ENCODE measurements at places on chromosomes 7 and 10.

DNA sequence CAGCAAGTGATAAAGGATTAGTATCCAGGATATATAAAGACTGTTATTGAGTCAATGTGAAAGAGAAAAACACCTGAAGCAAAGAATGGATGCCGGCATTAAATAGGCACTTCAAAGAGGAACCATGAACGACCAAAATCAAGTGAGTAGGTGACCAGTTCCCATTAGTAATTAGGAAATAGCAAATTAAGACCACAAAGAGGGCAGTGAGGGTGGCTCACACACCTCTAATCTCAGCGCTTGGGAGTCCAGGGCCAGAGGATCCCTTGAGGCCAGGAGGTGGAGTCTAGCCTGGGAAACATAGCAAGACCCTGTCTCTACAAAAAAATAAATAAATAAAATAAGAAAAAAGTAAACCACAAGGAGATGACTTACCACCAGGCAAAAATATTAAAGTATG, 1.5 kb upstream of the ANTXRL start:
- no peak for DNase-seq

DNA sequence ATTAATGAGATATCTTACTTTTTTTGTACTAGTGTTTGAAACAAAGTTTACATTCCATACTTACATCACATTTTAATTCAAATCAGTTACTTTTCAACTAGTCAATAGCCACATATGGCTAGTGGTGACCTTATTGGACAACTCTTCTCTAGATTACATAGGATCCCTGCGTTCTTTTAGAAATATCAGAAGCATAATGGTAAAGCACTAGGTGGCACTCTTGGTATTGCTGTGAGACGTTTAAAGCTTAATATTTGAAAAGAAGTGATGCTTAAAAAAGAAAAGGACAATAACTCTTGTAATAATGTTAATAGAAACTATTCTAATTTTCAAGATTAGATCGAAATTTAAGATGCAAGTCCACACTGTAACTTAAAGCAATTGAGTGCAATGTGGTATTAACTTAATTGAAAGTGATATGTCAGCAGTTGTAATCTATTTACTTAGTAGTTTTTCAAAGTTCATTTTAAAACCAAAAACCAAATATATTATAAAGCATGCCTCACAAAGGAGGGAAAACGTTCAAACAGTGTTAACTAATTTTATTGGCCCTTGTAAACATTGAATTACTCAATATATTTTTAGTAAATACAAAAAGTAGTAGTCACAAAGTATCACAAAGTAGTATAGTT, 339.1 kb downstream of the ATRNL1 start:
- DNase-seq: peak; percentile 5

DNA sequence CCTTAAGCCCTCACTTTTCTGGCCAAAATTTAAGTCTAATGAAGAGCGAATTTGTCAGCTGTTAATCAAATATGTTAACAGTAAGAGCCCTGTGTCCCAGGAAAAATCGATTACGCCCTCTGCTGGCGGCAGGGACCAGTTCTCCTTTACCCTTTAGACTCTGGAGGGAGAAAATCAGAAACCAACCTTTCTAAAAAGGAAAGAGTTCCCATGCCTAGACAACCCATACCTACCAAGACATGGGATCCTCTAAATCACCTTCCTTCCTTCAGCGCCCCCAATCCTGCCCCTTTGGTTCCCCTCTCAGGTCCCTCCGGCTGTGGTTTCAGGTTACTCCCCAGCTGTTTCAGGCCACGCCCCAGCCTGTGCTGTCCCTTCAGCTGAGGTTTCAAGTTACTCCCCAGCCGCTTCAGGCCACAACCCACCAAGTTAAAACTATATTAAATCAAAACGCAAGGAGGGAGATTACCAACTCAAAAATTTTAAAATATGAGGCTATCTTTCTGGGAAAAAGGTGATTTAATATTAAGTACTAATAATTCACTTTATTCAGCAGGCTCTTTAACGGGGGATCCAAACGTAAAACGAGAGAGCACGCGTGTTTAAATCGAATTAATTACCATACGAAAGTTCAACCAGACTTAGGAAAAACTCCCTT, 1.4 kb upstream of the AKR1B15 start:
- DNase-seq: peak; percentile 63

GRCh38 chr10:103643381-103643780, 149.9 kb downstream of the NEURL1 start:
- DNase-seq: no peak

GRCh38 chr7:904847-905246, 28.5 kb downstream of the GET4 start:
- no peak for DNase-seq

- DNase-seq: no peak
These were observed 13.4 kb downstream of the WDFY4 start for GRCh38 chr10:48697821-48698764.

DNA sequence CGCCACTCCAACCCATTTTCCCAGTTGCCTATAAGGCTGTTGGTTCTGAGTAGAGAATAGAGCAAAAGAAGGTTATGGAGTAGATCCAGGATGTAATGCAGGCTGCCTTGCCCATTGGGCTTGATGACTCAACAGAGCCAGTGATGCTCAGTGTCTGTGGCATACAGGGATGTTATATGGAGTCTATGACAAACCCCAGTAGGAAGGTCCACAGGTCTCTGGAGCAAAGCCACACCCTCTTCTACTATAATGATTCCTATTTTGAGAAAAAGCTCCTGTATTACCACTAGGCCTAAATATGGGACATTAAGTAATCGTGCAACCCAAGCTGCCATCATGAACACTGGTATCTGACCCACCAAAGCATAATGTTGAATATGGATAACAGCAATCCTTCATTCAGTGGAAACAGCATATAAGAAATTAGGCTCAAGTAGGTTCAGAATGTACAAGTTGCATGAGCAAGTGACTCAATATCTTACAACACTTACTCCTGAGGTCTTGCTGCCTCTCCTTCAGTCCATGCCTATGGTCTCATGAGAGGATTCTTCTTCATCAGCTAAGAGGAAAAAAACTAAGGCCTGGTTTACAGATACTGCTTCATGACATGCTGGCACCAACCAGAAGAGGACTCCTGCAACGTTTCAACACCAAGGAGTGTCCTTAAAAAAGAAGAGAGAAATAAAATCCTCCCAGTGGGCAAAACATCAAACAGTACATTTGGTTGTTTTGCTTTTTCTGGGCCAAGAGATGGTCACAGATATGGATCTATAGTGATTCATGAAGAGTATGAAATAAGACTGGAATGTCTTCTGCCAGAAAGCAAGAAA, 14.8 kb upstream of the FHIP2A start:
- DNase-seq: no peak

DNA sequence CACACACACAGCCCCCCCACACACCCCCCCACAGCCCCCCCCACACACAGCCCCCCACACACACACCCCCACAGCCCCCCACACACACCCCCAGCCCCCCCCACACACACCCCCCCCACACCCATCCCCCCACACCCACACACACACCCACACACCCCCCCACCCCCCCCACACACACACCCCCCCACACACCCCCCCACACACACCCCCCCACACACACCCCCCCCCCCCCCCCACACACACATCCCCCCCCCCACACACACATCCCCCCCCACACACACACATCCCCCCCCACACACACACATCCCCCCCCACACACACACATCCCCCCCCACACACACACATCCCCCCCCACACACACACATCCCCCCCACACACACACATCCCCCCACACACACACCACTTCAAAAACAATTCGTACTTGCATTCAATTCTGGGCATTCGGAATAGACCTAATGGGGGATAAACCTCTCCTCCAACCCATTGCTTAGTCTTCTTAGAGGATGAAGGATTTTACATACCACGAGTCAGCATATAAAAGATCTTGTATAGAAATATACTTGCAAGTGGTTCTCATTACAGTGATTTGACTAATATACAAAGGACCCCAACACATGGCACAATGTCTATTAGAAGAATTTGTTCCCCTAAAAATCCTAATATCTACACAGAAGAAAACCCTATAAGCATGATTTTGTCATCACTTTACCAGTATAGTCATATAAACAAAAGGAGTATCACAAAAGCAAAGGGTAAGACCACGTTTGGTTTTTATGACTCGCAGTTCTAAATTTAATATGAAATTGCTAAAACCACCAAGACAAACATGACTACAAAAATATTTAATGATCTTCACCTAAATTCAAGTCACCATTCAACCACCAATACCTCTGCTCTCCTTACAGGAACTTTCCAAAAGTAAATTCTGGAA, 80.9 kb downstream of the DIP2C start:
- no peak for DNase-seq

DNA sequence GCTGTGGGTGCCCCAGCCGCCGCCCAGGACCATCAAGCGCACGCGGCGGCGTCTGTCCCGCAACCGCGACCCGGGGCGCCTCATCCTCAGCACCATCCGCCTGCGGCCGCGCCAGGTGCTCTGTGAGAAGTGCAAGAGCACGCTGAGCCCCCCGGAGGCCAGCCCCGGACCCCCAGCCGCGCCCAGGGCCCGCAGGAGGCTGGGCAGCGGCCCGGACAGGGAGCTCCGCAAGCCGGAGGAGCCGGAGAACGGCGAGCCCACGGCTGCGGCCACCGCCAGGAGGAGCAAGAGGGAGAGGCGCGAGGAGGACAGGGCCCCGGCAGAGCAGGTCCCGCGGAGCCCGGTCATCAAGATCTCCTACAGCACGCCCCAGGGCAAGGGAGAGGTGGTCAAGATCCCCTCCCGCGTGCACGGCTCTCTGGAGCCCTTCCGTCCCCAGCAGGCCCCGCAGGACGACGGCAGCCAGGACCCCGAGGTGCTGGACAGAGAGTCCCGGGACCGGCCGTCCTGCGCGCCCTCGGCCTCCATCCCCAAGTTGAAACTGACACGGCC, 8.0 kb downstream of the PWWP2B start:
- DNase-seq: no peak

DNA sequence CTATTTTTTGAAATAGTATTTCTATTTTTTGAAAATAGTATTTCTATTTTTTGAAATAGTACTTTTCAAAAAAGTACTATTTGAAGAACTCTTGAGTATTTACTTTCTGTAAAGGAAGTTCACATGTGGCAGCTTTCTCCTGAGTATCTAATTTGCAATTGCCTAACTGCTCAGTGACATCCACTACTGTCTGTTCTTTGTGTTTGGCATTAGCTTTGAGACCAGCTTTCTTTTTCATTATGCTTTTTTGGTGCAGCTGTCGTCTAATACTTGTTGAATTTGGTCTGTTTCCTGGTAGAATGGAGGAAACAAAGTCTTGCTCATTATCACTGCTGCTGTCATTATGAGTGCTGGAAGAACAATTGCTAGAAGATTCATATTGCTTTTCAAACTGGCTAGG, 99.1 kb downstream of the BMPR1A start:
- DNase-seq: no peak

- DNase-seq: peak; percentile 69
These were observed 115.2 kb downstream of the ZFAND4 start for GRCh38 chr10:45557275-45557905.

- DNase-seq: no peak
These were observed 817.5 kb downstream of the NXPH1 start for GRCh38 chr7:9250876-9251275.

DNA sequence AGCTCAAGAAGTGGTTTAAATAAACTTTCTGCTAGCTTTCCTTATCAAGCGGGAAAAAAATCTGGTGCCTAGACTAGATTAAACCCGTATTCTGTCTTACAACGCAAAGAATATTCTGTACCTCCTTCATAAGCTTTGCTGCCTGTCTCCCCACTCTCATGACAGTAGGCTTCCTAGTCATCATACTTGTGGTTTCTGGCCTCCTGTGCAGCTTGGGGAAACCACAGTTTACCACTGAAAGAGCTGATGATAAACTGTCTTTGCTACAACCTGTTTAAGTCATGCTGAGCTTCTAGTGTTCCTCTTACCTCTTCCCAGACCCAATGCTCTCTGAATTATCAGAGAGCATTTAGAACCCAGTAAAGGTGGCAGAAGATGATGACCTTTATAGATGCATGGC, 55.0 kb downstream of the PODXL start:
- DNase-seq: no peak

GRCh38 chr7:144473908-144474307, 70.4 kb upstream of the NOBOX start:
- no peak for DNase-seq

GRCh38 chr7:115230882-115231571, 309.1 kb downstream of the MDFIC start:
- peak; percentile 93 for DNase-seq

- no peak for DNase-seq
These were observed 21.5 kb upstream of the GRIFIN start for GRCh38 chr7:2497500-2498336.

DNA sequence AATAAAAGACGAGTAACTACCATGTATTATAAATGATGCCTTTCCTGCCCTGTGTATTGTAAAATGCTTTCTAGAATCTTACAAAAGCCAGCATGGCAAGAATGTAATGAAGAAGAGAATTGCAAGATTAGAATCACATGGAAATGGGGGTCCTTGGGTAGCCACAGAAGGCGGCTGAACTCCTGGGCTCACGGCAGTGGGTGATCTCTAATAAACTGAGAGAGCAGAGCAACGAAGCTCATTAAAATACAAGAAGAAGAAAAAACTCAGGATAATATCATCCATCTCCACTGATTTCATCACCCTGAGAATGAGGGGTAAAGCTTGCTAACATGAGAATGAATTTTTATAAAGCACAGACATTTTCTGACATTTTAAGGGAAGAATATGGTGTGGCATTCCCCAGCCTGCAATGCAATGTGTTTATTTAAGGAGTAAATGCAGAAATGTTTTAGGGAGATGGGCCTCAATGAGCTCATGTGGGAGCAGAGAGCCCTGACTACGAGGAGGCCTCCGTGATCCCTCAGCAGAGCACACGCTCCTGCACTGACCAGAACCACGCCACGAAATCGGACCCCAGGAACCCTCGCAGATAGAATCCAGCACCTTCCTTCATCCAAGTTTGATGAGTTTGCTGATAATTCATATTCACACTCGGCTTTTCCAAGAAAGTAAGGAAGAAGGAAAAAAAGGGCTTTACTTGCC, 92.7 kb upstream of the PFKP start:
- no peak for DNase-seq

- DNase-seq: no peak
These were observed 112.6 kb downstream of the C1GALT1 start for GRCh38 chr7:7294911-7295310.

GRCh38 chr10:29757551-29758297, 123.0 kb upstream of the SVIL start:
- DNase-seq: peak; percentile 87

DNA sequence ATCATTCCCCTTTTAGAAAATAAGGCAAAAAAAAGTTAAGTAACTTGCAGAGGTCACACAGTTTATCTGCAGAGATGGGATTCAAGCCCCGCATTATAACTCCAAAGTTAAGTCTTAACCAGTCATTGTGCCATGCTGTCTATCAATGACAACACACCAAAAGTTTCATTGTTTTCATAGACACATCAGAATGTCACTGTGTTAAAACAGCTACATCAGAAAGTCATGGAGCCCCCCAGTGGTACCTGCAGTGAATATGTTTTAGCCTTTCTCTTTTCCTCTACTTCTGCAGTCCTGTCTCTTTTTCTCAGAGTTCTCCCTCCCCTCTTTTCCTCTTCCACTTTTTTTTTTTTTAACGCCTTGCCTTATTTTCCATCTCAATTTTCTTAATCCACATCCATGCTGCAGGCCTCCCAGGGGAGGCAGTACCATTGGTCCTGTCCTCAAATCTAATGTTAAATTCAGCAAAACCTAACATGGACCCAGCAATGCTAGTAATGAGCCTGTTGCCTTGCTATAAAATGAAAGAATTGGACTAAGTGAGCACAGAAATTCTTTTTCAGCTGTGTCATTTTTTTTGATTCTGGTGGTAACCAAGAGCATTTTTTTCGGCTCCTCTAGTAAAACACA, 3.8 kb upstream of the NRCAM start:
- DNase-seq: peak; percentile 57

GRCh38 chr10:110418218-110418617, 79.5 kb upstream of the DUSP5 start:
- DNase-seq: no peak
